ENCODE measurements at places on chromosomes 12 and 14. TPM values are rescaled to one million over a fixed set of nuclear protein-coding genes. Genes with fewer than 3 reads are reported as not detected.
A peak's percentile ranks its signal among the peaks of the same experiment; 100 is the strongest.

DNA sequence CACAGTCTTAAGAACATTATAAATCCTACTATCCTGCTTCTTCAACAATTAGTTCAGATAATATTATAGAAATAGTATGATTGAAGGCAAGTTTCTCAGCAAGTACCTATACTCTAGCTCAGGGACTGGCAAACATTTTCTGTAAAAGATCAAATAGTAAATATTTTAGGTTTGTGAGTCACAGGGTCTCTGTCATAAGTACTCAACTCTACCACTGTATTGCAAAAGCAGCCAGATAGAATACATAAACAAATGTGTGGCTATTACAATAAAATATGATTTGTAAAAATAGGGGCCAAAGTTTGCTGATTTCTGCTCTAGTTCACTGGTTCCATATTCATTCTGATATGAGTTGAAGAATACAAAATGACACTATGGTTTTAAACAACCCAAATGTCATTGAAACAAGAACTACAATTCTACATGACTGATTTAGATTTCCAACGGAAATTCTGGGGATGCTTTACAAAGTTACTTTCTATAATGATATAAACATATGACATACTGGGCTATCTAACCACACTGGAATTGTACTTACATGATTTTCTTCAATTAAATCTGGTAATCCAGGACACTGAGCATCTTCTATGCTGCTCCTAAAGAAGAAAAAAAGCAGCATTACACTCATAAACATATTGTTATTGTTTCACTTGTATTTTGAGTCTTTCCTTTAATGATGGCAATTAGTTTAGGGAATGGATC is 23.2 kb downstream of the LGALS3 start:
- DNase-seq, result no peak

GRCh38 chr12:127536833-127537428 is 730.0 kb upstream of the TMEM132C start:
- no peak for DNase-seq

DNA sequence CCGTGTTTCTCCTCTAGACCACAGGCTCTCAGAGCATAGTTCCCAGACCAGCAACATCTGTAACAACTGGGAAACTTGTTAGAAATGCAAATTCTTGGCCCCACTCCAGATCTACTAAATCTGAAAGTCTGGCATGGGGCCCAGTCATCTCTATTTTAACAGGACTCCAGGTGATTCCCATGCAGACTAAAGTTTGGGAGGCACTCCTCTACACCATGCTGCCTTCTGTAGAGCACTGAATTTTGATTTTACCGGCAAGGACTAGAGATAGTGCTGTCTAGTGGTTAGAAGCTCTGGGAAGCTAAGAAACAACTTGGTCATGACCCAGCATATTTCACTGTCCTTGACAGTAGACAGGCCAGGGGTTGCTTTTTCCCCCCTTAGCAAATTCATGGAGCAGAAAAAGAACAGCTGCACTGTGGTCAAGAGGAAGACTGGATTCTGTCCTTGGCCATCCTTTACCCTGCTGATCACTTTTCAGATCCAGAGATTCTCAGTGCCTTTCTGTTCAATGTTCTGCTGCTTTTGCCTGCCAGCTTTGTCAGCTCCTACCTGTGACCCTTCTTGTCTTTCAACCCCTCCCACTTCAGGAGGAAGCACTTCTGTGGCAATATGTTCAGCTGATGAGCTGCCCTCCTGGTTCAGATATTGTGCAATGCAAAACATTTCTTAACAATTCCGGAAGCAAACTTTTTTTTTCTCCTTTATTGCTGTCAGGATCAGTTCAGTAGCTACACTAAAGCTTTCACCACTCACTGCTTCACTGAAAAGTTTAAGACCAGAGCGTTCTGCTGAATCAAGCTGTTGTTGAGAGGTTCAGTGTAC is 133.8 kb upstream of the NUDT4 start:
- peak; percentile 56 for DNase-seq

- no peak for DNase-seq
These were observed 418.1 kb downstream of the APAF1 start for GRCh38 chr12:99063182-99063581.

- no peak for DNase-seq
These were observed 49.5 kb downstream of the SUPT16H start for GRCh38 chr14:21334202-21334906.

Gene CCDC177
- polyA plus RNA-seq, result 0.16 TPM

Gene SLC11A2
- 60.4 TPM for polyA plus RNA-seq

DNA sequence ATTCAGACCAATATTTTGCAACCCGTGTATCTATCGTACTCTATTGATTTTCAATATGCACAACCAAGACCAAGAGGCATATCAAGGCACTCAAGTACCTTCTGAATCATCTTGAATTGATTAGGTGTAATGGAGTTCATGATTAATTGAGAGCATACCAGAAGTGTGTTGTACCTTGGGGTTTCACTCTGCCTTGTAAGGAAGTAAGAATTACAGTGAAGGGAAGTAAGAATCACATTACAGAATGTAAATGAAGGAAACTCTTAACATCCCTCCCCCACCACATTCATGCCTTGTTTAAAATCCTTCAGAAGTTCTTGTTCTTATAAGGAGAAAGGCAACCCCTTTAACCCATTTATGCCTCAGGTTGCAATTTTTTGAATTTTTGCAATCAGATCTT is 5.4 kb upstream of the MGAT4C start:
- no peak for DNase-seq

- DNase-seq, result no peak
These were observed 5.4 kb upstream of the GPX2 start for GRCh38 chr14:64947710-64948611.

Gene LMO3
- polyA plus RNA-seq, result 3.9 TPM

GRCh38 chr12:96303653-96304052 is 96.6 kb downstream of the CDK17 start:
- peak; percentile 15 for DNase-seq

DNA sequence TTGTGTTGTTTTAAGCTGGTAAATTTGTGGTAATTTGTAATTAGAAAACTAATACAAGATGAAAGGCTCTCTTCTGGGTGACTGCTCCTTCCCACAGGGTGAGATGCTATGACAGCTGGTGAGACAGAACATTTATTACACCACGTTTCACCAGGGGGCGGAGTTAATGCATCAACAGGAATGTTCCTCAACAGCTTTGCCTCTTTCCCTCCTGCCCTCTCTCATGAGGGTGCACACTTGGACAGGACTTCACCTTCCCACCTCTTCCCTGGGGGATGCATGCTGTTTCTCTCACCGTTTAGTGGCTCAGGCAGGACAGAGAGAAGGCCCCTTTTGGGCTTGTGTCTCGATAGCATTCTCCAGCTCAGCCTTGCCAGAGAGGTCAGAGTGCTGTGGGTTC is 13.4 kb upstream of the PPP1R1A start:
- no peak for DNase-seq

DNA sequence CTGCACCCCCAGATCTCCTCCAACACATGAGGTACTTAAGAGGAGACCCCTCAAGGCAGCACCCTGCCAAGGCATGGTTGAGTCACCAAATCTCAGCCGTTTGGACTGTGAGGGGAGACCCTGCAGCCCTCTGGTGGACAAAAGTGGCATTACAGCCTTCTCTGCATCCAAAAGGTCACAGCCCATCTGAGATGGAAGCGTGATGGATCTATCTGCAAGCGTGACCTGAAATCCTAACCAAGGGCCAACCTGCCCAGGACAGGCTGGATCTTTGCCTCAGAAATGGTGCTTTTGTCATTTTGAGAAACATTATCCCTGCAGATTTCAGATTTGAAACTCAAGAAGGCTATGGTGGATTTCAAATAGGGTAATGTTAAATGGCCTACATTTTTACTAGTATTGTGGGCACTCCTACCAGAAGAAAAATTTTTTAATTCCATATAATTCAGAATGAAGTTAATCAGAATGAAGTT is 23.7 kb upstream of the DHRS4 start:
- DNase-seq, result peak; percentile 64

DNA sequence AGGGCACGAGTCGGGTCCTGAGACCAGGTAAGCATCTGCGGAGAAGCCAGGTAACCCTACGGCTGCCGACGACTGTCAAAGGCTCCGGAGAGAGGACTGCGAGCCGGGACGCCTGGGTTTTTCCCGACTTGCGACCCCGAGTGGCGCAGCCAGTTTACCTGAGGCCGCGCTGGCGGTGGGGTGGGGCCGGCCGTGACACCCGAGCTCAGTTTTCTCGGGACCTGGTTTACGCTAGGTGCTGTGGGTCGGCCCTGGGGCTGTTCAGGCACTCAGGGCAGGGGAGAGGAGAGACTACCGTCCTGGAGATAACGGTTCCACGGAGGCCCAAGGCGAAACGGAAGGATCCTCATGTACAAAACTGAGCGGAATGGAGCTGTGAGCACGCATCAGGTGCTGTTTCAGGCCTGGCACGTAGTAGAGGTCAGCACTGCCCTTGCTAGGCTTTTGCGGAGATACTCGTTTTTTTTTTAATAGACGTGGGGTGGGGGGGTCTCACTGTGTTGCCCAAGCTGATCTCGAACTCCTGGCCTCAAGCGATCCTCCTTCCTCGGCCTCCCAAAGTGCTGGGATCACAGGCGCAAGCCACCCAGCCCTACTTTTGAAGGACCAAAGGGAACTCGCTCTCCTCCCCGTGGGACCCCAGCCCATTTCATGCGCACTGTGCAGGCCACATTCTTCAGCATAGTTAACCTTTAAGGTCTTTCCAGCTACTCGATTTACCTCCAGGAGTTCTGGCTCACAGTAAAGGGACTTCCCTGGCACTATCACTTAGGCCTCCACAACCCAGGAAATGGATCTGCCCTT is 471 bp downstream of the MTRFR start:
- no peak for DNase-seq

GRCh38 chr12:124490584-124491305 is 76.7 kb downstream of the NCOR2 start:
- DNase-seq, result no peak

DNA sequence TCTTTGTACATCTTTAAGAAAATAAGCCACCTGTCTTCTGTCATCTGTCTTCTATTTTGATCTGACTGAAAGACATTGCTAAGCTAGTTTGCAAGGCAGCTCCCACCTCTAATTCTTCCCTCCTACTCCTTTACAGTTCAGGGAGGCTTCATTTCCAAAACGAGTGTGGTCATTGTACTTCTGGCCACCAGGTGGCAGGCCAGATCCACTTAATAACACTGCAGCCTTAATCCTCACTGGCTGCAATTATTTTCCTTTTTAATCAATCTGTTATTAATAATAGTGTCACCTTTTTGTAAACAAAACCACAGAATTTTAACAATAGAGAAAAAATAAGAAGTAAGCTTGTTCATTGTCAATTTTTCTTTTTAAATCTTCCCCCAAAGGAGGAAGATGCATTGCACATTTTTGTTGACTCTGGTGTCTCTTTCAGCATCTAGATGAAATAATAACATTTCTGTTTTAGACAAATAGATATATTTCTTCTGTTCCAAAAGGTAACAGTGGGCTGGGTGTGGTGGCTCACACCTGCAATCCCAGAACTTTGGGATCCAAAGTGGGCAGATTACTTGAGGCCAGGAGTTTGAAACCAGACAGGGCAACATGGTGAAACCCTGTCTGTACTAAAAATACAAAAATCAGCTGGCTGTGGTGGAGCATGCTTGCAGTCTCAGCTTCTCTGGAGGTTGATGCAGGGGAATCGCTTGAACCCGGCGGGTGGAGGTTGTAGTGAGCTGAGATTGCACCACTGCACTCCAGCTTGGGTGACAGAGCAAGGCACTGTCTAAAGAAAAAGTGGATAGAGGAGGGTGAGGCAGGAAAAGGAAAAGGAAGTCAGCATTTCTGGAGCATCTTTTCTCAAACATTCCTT is 23.3 kb downstream of the GABARAPL1 start:
- no peak for DNase-seq

Gene LIN7A
- 22.4 TPM for polyA plus RNA-seq

- DNase-seq, result no peak
These were observed 4.4 kb downstream of the VDR start for GRCh38 chr12:47900131-47901062.

Gene PPP1R1A
- 61.5 TPM for polyA plus RNA-seq

DNA sequence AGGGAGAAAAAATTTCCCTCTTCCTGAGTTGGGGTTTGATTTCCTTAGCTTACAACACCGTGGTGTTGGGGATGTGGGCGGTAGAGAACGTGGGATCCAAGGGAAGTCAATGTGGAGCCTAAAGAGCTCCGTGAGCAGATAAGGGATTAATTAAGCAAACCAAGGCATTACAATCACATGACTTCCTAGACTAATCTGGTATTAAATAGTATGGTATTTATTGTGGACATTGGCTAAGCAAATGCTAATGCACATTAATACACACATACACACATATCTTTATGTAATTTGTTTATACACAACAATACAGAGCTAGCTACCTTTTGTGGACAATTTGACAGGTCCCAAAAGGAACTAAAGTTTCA is 791 bp upstream of the RNF41 start:
- DNase-seq, result no peak

DNA sequence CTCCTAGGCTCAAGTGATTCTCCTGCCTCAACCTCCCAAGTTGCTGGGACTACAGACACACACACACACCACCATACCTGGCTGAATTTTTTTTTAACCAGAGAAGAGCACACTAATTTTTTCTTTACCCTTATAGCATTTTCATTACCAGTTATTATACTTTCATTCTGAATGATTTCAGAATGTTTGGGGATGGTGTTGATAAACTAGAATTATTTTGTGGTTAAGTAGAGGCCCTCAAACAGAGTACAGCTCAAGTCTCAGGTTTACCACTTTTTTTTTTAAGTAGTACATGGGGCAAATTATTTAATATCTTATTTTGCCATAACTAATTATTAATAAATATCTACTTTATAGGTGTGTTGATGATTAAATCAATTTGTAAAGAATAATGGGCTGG is 86.6 kb downstream of the FUT8 start:
- DNase-seq, result no peak

GRCh38 chr12:8127138-8127537 is 3.7 kb downstream of the CLEC4A start:
- DNase-seq, result no peak

- peak; percentile 24 for DNase-seq
These were observed 59.7 kb upstream of the NAP1L1 start for GRCh38 chr12:76144245-76144549.

- no peak for DNase-seq
These were observed 189.8 kb upstream of the PRICKLE1 start for GRCh38 chr12:42779186-42779859.

DNA sequence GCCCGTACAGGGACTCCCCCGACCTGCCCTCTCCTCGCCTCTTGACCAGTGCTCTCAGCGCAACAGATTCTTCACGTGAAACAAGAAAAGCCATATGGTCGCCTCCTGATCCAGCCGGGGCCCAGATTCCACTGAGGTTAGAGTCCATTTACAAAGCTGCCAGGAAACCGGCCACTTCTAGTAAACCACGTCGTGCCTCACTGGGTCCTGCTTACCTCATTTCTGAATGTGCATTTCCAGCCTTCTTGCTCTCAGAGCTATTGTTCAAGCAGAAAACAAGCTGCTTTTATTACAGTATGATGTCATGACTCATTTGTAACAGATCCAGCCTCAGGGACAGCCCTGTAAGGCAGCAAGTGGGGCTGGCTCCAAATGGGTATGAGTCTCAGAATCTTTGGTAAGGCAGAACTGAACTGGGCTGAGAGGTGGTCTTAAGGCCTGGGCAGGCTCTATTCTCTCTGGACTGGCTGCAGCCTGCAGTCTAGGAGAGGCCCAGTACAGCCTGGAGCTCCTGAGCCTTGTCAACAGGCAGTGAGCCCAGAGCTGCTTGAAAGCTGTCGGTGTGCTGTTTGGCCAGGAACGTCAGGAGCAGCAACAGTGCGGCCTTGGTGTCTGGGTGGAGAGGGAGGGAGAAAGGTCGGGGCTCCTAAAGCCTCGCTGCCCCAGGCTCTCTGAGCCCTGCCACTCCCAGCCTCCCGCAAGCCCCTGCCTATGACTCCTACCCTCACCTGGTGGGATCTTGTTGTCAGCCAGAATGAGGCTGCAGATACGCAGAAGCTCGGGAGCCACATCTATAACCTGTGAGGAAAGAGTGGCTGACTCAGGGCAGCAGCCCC is 8.3 kb downstream of the REC8 start:
- peak; percentile 58 for DNase-seq
